ENCODE measurements at places on chromosomes 12 and 14.

DNA sequence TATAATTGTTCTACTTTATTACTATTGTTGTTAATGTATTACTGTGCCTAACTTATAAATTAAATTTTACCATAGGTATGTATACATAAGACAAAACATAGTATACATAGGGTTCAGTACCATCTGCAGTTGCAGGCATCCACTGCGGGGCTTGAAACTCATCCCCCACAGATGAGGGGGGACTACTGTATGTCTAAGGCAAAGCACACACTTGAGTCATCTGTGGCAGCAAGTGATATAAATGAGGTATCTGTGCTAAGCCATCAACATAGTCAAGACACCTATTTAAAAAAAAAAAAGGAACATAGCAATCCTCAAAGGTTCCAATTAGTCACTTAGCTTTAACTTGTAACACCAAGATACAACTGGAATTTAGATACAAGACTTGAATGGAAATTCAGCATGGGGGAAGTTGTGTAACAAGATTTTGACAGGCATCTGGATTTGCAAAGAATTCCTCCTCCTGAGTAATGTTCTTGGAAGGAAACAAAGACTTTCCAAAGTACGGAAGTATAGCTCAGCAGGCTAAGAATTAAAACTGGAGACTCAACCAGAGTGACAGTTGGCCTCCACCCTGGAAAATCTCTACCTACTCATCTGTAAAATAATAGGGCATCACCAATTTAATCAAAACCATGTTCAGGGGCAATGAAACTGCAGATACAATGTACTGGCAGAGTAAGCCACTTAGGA, 14.9 kb downstream of the DCAF5 start:
- DNase-seq = no peak

- no peak for DNase-seq
Observed at GRCh38 chr14:90475298-90475697, 78.5 kb downstream of the CALM1 start.

- DNase-seq = no peak
Observed at GRCh38 chr14:48967419-48967818, 618.8 kb downstream of the RPS29 start.

GRCh38 chr14:100372357-100373048, 49.4 kb downstream of the SLC25A47 start:
- no peak for DNase-seq

GRCh38 chr12:101108130-101108529, 101.9 kb downstream of the SLC5A8 start:
- no peak for DNase-seq

DNA sequence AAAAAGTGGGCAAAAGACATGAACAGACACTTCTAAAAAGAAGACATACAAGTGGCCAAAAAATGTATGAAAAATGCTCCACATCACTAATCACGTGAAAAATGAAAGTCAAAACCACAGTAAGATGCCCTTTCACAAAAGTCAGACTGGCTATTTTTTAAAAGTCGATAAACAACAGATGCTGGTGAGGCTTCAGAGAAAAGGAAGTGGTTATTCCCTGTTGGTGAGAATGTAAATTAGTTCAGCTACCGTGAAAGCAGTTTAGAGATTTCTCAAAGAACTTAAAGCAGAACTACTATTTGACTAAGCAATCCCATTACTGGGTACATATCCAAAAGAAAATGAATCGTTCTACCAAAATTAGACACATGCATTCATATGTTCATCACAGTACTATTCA, 237.0 kb downstream of the KIF21A start:
- DNase-seq = no peak

DNA sequence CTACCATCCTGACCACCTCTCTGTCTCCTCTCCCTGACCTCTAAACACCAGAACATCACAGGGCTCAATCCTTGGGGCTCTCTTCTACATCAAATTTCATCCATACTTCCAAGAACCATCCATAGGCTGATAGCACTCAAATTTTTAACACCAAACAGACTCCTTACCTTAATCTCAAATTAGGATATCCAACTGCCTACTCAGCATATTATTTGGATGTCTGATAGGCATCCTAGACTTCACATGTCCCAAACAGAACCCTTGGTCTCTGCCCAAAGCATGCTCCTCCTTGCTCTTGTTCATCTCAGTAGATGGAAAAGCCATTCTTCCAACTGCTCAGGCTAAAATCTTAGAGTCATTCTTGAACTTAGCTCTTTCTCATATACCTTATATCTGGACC, 91.3 kb downstream of the GALC start:
- DNase-seq = no peak

All from activated effector memory CD4-positive, alpha-beta T cell treated with Interleukin-2 at 50 U/mL for 16 hours (primary cell).